ENCODE measurements at places on chromosomes 2 and 18.

DNA sequence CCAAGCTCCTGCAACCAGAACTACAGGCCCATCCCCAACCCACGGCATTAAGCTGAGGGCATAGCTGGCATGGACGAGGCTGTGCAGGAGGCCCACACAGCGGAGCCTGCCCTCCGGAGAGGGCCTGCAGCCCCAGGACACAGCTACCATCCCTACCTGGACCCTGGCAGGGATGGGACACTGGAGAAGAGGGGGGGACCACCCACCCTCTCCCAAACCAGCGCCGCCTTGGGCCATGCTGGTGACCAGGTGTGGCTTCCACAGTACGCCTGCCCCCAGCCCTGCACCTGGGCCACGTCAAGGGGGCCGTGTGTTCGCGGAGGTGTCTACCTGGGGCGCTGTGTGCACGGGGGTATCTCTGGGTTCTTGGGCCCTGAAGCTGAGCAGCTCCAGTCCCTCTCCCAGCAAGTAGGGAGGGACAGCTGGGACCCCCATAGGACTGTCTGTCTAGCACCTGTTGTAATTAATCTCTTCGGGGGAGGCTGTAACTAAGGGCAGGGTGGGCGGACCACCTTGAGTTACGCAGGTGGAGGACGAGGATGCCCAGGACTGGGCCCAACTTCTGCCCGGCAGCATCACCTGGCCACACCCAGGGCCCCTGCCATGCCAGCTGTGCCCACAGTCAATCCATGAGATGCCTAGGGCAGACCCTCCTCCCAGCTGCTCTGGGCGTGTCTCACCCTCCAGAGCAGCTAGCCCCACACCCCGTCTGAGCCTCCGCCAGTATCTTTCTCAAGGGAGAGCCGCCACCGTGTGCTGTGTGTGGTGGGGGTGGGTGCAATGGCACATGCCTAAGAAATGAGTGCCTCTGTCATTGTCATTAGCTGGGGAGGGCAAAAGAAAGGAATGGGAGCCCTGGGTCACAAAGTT is 18.3 kb downstream of the HS6ST1 start:
- no peak for DNase-seq

- DNase-seq = no peak
Measured at GRCh38 chr2:177332992-177333388, 59.6 kb upstream of the AGPS start.

GRCh38 chr2:158692372-158693103 is 102.6 kb upstream of the DAPL1 start:
- DNase-seq = no peak

DNA sequence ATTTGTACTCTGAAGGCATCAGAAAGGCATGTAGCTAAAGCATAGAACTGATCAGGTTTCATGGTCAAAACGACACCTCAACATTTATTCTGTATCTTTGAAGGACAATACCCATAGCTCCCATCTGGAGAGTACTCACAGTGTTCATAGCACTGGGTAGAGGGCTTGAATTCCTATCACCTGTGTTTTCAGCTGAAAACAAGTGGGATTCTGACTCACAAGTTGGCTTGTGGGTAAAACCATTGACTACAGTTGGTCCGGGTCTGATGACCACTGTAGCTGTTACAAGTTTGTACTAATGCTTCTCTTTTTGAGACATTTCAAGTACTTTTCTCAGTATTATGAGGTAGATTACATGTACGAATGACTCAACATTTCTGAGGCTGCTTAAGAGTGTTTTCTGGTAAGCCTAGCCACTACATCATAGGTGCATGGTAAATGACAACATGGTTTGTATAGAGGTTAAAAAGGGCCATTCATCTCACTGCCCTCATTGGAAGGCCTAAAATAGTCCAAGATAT is 68.6 kb upstream of the PELI1 start:
- no peak for DNase-seq

DNA sequence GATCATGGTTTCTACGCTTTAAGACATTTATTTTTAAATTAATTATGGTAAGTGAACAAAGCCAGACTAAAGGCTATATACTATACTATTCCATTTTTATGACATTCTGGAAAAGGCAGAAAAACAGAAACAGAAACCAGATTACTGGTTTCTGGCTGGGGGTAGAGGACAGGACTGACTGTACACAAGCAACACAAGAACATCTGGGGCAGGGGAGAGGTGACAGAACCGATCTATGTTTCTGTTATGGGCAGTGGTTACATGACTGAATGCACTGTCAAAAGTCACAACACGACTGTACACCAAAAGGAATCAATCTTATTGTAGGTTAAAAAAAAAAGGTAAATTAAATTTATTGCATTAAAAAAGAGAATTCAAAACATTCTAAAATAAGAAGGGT is 64.7 kb downstream of the PTPN2 start:
- no peak for DNase-seq

DNA sequence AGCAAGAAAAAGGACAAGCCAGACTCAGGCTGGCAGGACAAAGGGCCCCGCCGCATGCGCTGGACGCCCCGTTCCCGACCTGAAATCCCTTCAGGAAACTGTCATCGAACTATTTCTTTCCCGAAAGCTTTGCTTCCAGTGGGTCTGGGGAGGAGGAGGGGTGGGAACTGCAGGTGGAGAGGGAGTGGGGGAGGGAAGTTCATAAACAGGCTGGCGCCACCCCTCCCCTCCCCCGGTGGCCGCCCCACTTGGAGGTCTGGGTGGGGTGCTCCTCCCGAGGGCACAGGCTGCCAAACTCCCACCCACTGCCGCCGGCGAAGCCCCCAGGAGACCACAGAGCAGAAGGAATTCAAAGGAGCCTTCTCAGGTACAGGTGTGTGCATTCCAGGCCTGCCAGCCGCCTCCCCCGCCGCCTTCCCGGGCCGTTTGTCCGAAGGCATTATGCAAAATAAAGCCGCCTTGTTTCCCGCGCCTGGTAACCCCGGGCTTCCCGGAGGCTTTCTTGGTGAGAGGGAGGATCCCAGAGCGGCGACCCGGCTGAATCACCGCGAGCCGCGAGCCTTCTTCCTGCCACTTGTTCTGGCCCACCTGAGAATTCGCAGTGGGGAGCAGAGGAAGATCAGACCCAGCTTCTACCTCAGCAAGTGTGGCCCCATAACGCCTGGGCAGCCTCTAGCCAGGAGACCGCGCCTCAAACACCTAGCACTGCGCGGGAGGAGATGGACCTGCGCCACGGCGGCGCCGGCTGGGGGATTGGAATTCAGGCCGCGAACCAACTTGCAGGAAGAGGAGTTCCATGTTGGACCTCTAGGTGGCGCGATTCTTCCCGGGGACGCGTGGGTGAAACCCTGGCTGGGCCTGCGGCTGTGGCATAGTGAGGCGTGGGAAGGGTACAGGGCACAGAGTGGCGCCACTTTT is 101.9 kb downstream of the FOXI3 start:
- no peak for DNase-seq

DNA sequence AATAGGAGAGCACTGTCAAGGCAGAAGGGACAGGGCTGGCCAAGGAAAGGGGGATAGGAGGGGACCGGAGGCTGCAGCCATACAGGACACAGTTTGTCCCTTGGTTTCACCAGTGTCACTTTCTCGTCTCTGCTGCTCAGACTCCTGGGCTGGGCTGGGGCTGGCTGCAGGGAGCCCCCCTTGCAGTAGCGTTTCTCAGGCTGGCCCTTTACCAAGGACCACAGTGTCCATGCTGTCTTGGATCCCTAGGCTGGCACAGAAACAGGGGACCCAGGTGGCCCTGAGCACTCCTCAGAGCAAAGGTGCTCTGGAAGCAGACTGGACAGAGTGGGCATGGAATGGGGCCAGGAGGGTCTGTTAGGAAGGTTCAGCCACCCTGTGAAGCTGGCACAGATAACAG is 34.8 kb downstream of the ATOH8 start:
- no peak for DNase-seq

- DNase-seq = no peak
Measured at GRCh38 chr2:219630770-219631405, 3.5 kb downstream of the SLC4A3 start.

- peak; percentile 32 for DNase-seq
Measured at GRCh38 chr2:128026448-128027277, 1.2 kb downstream of the SAP130 start.

DNA sequence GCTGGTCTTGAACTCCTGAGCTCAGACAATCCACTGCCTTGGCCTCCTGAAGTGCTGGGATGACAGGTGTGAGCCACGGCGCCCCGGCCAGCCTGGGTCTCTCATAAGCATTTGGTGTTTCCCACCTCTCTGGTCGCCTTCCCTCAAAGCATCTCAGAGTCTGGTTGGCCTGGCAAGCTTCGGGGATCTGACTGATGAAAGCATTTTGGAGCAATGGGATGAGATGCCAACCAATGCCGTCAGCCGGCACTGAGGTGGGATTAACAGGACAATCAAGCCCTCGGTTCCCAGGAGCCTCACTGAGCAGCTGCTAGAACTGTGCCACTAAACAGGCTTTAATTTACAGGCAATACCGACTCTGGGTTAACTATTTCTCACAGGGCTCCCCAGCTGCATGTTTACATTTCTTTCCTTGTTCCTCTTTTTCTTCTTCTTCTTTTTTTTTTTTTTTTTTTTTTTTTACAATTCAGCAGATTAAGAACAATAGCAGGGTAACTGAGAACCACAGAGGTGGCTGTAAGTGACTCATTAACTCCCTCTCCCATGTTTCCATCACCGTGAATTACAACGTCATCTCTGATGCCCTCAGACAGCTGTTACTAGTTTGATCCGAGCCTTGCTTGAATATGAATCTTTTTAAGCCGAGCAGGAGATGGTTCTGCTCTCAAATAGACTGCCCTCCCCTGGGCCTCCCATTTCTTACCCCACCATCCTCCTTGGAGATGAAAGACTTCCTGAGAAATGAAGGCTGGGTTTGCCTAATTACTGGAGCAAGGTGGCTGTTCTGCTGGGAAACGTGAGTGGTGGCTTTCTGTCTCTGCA is 37.9 kb downstream of the ODC1 start:
- DNase-seq = no peak

DNA sequence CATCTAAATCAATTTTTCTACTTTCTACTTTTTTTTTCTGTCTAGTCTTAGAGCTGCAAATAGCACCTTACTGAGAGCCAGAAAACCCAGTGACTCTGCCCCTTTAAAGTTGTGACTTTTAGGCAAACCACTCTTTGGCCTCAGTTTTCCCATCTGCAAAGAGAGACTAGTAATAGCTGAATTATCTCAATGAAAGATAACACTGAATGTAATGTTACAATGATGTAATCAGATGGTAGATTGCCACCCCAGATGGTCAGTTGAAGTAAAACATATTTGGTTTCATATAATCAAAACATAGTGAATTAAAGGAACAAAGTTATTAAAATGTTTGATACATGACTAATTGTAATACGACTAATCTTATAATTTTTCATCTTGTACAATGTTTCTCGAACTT is 5.0 kb upstream of the APCDD1 start:
- DNase-seq = no peak

DNA sequence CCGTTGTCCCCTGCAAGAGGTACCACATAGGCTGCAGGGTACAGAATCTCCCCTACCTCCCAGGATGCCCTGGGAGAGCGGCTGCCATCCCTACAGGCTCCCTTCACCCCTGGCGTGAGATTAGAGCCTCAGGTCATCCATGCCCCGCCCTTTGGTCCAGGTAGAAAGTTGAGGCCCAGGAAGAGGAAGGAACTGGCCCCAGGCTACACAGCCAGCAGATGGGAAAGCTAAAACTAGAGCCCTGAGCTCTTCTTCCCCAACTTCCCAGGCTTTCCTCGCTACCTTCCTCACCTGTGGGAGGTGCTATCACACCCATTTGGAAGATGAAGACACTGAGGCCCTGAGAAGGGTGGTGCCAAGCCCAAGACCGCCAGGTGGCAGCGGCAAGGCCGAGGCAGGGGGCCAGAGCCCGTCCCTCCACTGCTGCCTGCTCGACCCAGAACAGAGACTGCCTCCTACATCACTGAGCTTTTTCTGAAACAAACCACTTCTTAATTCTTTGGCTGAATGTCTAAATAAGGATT is 25.8 kb downstream of the CIB4 start:
- DNase-seq = no peak

DNA sequence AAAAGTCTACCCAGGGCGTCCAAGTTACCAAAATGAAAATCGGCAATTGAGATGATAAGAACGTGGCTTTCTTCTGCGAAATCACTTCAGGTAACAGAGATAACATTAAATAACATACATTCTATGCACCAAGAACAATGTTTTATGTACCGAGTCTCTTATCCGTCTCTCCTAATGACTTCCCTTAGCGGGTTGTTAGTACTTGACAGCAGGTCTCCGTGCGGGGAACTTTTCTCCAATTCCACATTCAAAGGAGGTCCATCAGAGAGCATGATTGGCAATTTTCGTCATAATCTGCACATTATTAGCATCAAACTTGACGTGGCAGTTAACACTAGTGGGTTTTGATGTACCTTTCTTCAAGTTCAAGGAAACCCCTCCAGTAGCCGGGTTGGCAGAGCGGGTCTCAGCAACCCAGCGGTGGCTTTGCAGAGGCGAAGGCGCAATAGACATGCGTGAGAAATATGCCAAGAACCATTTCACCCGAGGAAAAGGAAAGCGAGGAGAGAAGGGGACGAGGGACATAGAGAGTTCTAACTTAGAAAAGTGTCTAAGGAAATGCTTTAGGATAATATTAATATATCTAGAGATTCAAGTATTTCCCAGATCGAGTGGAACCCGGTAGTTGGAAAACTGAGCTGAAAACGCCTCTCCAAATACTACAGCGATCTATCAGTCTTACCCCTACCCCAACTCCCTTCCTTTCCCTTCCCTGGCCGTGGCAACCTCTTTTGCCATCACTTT is 5.0 kb downstream of the EVX2 start:
- DNase-seq = no peak

- no peak for DNase-seq
Measured at GRCh38 chr2:28636491-28636890, 115.1 kb upstream of the PPP1CB start.

GRCh38 chr2:239308661-239309397 is 92.0 kb downstream of the HDAC4 start:
- no peak for DNase-seq

GRCh38 chr2:197857476-197858107 is 53.2 kb downstream of the PLCL1 start:
- no peak for DNase-seq

GRCh38 chr2:132384491-132385151 is 32.0 kb upstream of the GPR39 start:
- DNase-seq = no peak

DNA sequence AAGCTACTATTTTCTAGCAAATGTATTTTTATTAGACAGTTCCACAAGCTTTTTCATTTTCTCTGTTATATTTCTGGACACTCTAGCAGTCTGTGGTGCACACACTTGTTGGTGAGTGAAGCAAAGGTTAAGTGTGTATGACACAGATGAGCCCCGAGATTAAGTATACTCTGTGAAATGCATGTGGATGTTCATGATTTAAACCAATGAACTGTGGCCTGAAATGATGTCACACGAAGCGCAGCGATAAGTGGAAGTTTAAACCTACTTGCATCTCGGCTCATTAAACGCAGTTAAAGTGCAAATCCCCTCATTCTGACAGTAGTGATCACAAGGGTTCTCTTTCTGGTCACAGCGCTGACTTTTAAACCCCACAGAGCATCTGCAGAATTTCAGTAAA is 1488.8 kb upstream of the NXPH2 start:
- no peak for DNase-seq

- DNase-seq = no peak
Measured at GRCh38 chr2:43436431-43436830, 159.4 kb downstream of the THADA start.
